CD4-positive, alpha-beta T cell treated with Interleukin-21 for 1 hour (primary cell): ENCODE measurements at places on chromosomes 1 and 21.

- DNase-seq, result no peak
Measured at GRCh38 chr1:198535631-198536030, 4.8 kb downstream of the ATP6V1G3 start.

- DNase-seq, result peak; percentile 37
Measured at GRCh38 chr1:184870319-184870718, 104.0 kb downstream of the NIBAN1 start.

GRCh38 chr1:16980473-16981268 is at the start of gene MFAP2:
Gene MFAP2, minus strand, starts transcription at chr1:16980620. Its CDS starts 2,347 bp downstream, at chr1:16978273.
- DNase-seq, result no peak

GRCh38 chr1:2126331-2127186 is 68.0 kb downstream of the FAAP20 start:
- no peak for DNase-seq

- no peak for DNase-seq
Measured at GRCh38 chr1:197965132-197965840, 48.1 kb downstream of the LHX9 start.

DNA sequence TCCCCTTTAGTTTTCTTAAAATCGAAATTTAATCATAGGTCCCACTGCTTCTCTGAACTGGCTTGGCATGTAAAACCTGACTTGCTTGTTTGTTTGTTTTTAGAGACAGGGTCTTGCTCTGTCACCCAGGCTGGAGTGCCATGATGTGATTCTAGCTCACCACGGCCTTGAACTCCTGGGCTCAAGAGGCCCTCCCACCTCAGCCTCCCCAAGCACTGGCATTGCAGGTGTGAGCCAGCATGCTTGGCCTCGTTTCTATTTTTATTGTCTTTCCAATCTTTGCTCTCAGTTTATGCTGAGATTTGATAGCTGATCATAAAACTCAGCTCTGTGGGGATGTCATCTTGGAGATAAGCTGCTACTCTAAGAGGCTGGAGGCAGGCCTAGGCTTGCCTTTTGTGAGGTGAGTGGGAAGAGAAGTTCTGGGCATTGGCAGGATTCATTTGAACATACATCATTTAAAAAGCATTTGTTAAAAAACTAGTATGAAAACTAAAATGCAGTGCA is 51.5 kb upstream of the GCLM start:
- DNase-seq, result no peak

GRCh38 chr1:193448682-193449461 is 262.5 kb upstream of the B3GALT2 start:
- DNase-seq, result peak; percentile 49

- DNase-seq, result no peak
Measured at GRCh38 chr1:65527190-65527589, 106.7 kb downstream of the LEPR start.

DNA sequence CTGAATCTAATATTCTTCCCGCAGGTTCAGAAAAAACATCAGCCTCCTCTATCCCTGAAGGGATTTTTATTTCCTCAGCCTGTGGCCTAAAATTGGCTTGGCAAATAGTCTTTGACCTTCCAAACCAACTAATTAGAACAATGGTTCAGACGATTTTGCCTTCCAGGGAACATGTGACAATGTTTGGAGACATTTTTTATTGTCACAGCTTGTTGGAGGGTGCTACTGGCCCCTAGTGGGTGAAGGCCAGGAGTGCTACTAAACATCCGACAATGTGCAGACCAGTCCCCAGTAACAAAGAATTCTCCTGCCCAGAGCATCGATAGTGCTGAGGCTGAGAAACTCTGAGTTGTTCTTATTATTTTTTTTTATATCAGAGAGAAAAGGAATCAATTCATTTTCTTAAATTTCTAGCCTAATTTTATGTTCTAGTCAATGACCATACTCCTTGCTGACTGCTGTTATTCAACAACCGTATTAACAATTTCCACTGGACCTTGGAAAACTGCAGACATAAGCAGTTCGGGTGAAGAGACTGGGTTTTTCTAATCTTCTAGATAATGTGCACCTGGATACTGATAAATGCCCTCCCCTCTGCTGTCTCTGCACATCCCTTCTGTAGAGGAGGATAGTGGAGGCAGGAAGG is 280.7 kb downstream of the LMX1A start:
- no peak for DNase-seq

DNA sequence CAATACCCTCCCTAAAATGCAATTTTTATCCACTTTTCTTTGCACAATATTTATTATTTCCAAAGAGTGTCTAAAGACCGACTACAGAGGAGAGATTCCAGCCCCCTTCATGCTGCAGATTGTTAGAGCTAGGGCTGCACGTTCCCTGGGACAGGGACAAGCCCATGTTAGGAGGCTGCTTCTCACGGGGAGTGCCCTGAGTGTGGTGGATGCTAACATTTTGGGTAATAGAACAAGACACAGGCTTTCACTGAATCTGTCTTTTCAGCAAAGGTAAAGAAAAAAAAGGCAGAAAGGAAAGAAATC is 125.4 kb downstream of the RIPK4 start:
- DNase-seq, result no peak

DNA sequence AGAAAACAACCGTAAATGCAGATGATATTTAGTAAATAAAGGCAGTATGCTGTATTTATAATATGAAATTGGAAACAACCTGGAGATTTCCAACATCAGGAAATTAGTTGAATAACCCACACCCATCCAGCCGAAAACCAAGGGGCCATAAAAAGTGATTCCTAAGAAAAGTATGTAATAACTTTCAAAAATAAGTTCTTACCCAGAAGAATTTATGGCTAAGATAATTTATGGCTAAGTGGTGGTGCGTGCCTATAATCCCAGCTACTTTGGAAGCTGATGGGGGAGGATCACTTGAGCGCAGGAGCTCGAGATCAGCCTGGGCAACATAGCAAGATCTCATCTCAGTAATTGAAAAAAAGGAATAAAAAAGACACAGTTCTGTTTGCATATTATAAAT is 43.2 kb downstream of the TMCO4 start:
- DNase-seq, result no peak

- DNase-seq, result peak; percentile 60
Measured at GRCh38 chr1:67170751-67171573, 4.7 kb downstream of the IL23R start.

GRCh38 chr1:209349363-209350308 is 233.9 kb upstream of the CAMK1G start:
- no peak for DNase-seq

DNA sequence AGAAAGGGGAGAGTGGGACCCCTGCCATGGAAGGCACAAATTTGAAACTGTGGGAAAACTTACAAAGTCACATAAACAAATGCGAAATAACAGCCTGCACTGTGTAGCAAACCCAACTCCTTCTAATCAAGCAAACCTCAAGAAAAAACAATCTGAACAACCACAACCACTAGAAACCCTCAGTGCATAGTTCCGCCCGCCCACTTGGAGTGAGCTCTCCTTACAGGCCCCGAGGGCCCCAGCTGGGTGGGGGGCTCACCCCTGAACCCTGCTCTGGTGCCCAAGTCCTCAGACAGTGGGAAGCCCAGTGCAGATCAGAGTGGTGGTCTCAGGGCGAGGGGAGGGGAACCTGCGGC is 931 bp upstream of the MXRA8 start:
- no peak for DNase-seq

DNA sequence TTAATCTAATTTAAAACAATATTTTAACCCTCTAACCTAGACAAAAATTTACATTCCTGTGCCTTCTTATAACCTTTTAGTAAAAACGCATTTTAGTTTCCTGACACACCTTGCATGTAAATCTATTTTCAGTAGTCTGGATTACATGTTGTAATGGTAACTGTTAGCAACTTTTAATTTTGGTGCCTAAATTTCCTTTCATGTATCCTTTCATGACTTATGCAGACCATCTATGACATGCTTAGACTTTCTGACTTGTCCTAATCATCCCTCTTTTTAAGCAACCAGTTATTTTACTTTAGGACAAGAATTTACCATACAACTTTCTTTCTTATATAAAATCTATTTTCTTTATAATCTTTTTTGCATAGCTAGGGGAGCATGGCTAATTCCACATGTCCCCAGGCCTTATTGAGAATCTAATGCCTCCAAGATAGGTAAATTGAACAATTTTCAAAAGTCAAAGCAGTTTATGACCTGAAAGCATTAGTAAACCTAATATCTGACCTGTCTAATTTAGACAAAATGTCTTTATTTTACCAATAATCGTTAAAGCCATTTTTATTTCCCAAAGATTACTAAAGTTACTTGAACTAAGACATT is 57.5 kb upstream of the IL12RB2 start:
- DNase-seq, result no peak
